Left renal pelvis (tissue), 4 donors: ENCODE measurements at places on chromosomes 4 and X. TPM values are rescaled to one million over a fixed set of nuclear protein-coding genes. Genes with fewer than 3 reads are reported as not detected.

GRCh38 chr4:66275411-66276038 lies 605.2 kb upstream of the EPHA5 start:
- DNase-seq: no peak

DNA sequence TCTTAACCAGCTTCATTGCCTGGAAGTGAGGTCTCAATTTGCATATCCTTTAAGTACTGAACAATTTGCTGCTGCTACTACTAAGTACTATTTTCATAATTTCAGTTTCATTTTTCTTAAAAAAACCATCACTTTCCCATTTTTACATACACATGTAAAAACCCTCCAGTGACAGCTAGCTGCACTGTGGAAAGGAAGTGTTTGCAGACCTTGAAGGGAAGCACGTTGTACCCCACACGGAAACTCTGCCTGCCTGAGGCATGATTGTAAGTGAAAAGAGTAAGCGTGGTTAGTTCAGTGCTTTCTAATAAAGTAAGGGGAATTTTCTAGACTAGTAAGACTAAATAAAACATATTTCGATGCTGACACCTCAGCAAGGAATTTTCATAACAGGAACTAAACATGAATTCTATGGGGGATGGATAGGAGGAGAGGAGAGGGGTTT lies 103.6 kb downstream of the RAPGEF2 start:
- DNase-seq: no peak

GRCh38 chr4:139025841-139026240 lies 10.3 kb downstream of the NOCT start:
- no peak for DNase-seq

DNA sequence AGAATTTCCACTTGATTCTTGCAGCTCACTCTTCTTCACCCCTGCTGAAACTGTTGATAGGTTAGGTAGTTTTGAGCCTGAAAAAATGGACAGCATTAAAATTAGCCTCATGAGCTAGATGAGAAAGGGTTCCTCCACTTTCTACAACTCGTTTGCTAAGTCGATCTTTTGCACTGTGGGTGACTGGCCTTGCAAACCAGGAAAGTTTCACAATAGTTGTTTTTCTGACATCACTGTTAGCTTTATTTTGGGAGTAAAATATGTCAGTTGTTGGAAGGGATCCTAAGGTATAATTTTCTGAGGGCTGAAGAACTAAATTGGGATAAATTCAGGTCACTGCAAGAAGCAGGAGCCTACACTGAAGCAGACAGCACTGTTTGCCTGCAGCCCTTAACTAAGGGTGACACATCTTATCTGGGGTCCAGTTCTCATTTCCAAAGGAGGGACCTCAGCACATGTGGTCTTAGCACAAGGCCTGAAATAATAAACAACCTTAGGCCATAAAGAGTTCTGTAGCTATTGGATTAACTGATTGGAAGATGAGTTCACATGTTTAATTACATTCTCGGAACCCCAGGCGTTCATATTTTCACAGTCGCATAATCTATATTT lies 29.1 kb downstream of the ANAPC4 start:
- no peak for DNase-seq

DNA sequence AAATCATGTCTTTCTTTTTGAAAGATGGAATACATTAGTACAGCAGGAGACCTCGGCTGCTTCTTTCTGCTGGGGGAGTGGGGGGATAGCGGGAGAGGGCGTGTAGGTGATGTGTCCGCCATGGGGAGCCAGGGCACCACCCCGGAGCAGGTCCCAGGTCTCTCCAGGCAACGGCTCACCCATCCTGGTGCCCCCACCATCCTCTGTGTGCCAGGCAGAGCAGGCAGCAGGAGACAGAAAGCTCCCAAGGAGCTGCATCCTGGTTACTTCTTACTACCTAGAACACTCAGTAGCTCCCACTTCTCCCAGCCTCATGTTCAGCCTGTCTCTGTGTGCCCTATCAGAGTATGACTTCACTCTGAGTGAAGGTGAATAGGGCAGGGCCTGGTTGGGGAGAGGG lies 23.6 kb downstream of the TNIP2 start:
- no peak for DNase-seq

IL15 gene
- 2.4 TPM for polyA plus RNA-seq

DNA sequence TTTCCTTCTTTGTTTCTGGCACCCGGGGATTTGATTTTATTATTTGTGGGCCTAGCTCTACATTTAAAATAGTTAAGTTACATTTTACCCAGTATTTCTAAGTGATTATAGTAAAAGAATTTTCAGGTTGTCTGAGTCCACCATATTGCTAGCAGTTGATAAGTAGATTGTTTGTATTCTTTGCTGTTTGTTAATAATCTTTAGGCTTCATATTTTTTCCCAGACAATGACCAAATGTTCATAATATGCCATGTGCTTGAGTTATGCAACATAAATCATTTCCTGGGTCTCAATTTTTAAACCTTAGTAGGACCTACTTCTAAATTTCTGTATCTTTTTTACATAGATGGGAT lies 127.3 kb downstream of the PHKA2 start:
- DNase-seq: no peak

- no peak for DNase-seq
Observed at GRCh38 chr4:848307-848691, 22.4 kb upstream of the CPLX1 start.

GRCh38 chrX:97672138-97672537 lies 788.4 kb downstream of the RPA4 start:
- DNase-seq: no peak

GRCh38 chr4:89275587-89275986 lies 32.0 kb downstream of the GPRIN3 start:
- no peak for DNase-seq

DDX3X gene
- 223 TPM for polyA plus RNA-seq

- no peak for DNase-seq
Observed at GRCh38 chr4:126611900-126612299, 1020.9 kb upstream of the INTU start.

- no peak for DNase-seq
Observed at GRCh38 chr4:172628263-172628662, 540.3 kb upstream of the GALNT7 start.

DKK2 gene
- 1.5 TPM for polyA plus RNA-seq

- no peak for DNase-seq
Observed at GRCh38 chr4:72205831-72206230, 174.0 kb downstream of the NPFFR2 start.

RRH gene
- polyA plus RNA-seq: 0.64 TPM

GRCh38 chr4:84800256-84800655 lies 166.2 kb downstream of the WDFY3 start:
- DNase-seq: no peak

- DNase-seq: no peak
Observed at GRCh38 chrX:112670977-112671376, 8.8 kb downstream of the LHFPL1 start.

DNA sequence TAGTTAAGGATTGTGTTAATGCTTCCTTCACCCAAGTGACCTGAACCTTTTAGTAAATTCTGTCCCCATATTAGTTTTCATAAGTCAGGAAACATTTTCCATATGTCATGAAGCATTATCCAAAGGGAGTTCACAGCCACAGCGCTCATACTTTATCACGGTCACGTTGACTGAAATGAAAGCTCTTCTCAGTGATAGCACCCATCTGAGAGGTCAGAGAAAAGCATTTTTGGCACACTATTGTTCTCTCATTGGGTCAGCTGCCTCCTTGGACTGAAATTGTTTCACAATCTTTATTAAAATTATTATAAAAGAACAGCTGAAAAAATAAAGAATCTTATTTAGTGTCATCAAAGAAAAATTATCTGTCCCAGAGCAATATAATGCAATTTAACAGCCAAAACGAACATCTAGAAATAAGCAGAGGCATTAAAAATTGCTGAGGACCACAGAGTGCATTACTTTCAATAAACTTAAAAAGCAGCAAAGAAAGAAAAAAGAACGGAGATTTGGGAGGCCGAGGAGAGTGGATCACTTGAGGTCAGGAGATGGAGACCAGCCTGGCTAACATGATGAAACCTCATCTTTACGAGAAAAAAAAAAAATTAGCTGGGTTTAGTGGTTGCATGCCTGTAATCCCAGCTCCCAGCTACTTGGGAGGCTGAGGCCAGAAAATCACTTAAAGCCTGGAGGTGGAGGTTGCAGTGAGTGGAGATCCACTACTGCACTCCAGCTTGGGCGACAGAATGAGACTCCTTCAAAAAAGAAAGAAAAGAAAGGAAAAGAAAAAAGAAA lies 680.8 kb upstream of the FAM241A start:
- no peak for DNase-seq

DNA sequence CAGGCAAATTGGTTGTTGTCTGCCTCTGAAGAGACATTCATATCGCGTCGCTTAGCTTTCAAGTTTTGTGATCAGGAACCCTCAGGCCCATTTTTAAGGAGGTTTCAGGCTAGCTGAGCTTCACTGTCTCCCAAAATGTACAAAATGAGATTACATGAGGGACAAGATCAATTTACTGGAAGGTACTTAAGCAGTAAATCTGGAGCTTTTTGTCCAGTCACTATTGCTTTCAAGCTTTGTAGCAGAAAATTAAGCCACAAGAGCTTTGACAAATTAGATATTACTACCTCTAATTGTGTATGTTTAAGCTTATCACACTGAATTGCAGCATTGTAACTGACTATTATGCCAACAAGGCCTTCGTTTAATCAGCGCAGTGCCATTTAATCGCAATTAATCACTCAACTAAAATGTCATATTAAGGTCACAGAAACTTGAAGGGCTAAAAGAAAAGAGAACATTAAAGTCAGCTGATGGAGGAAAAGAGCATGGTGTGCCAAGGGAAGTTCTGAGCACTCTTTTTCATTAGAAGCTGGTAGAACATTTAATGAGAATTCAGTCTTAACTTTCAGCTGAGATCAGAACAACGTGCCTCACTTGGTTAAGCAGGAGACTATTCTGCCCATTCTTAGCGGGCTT lies 353.0 kb downstream of the FBXO8 start:
- no peak for DNase-seq

ENPP6 gene
- 7.4 TPM for polyA plus RNA-seq
